RWPE1 (cell line): ENCODE measurements at places on chromosomes 6 and 20.

- DNase-seq, result no peak
Measured at GRCh38 chr20:24656391-24656790, 187.0 kb downstream of the SYNDIG1 start.

DNA sequence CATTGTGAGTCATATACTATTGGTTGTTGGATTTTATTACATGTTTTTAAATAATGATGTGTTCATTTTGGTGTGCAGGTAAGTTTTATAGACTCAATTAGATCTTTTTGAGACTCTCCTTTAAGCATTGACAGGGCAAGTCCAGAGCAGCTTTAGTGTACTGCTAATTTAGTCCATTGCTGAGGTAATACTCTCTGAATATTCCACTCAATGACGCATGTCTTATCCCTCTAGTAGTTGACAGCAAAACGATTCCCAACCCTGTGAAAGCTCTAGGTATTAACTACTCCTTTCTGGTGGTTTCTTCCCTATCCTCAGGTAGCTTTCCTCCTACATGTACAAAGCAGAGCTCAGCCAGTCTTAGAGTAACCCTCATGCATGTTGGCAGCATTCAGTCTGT is 373.5 kb upstream of the MAP3K7 start:
- no peak for DNase-seq

DNA sequence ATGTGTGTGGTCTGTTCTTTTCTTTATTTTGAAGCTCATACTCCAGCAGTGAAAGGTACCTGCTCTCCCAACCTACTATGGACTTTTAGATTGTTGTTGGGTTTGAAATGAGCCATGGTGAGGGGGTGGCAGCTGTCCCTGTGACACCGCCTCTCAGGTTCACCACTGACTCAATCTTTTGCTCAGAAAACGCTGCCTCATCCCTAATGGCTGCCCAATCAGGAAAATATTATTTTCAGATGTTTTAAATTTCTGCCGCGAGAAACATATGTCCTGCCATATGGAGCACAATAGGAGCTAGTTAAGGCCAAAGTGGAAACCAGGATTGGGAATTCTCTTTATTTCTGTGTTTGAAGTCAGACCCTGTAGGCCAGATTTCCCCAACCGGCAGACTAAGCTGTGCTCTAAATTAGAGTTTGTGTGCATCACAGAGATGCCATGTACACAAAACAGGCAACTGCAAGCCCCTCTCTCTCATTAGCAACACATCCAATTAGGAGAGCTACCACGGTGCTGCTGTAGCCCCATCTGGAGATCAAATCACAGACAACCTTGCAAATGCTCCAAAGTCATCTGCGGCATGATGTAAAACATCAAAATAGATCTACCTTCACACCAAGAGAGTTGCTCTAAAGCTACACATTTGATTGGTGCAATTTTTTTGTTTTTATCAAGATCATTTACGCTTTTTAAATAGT is 144.1 kb upstream of the BACH2 start:
- DNase-seq, result no peak

DNA sequence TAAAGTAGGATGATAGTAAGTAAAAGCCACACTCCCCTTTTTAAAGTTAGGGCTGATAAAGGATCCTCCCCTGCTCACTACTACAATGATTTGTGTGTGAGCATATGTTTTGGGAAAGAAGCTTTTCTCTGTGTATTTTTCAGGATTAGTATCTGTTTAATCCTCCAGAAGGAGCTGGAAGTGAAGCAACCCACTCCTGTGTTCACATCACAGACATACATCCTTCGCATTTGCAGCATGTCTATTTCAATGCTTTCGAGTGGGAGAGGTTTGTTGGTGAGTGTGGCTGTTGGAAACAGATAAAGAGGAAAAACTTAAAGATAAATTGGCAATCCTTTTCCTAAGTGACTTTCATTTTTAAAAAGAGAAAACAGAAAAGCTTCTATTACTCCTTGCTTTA is 31.6 kb upstream of the RGS17 start:
- DNase-seq, result no peak

GRCh38 chr20:63361519-63362435 is 628 bp upstream of the CHRNA4 start:
- no peak for DNase-seq

- no peak for DNase-seq
Measured at GRCh38 chr20:33824852-33825251, 13.7 kb downstream of the CHMP4B start.

GRCh38 chr6:38306931-38307330 is 332.8 kb downstream of the BTBD9 start:
- no peak for DNase-seq

GRCh38 chr6:43454290-43454695 is 1.1 kb downstream of the DLK2 start:
- peak; percentile 71 for DNase-seq

- DNase-seq, result peak; percentile 57
Measured at GRCh38 chr6:127120787-127121636, 2.5 kb downstream of the RSPO3 start.

DNA sequence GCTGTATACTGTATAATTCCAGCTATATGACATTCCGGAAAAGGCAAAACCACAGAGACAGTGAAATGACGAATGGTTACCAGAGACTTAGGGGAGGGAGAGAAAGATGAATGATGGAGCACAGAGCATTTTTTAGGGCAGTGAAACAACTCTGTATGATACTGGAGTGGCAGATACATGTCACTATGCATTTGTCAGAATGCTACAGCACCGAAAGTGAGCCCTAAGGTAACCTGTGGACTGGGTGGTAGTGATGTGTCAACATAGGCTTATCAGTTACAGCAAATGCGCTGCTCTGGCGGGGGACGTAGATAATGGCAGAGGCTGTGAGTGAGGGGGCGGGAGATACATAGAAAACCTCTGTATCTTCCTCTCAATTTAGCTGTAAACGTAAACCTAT is 201.3 kb upstream of the SSTR4 start:
- no peak for DNase-seq

GRCh38 chr6:46676604-46677313 is 10.9 kb upstream of the TDRD6 start:
- no peak for DNase-seq

- DNase-seq, result no peak
Measured at GRCh38 chr6:163728442-163729126, 314.1 kb downstream of the QKI start.

GRCh38 chr6:37812841-37813240 is 6.7 kb upstream of the ZFAND3 start:
- no peak for DNase-seq

- no peak for DNase-seq
Measured at GRCh38 chr6:84766118-84766798, 1.9 kb upstream of the TBX18 start.

- DNase-seq, result no peak
Measured at GRCh38 chr20:45462711-45463509, 6.6 kb upstream of the WFDC2 start.

DNA sequence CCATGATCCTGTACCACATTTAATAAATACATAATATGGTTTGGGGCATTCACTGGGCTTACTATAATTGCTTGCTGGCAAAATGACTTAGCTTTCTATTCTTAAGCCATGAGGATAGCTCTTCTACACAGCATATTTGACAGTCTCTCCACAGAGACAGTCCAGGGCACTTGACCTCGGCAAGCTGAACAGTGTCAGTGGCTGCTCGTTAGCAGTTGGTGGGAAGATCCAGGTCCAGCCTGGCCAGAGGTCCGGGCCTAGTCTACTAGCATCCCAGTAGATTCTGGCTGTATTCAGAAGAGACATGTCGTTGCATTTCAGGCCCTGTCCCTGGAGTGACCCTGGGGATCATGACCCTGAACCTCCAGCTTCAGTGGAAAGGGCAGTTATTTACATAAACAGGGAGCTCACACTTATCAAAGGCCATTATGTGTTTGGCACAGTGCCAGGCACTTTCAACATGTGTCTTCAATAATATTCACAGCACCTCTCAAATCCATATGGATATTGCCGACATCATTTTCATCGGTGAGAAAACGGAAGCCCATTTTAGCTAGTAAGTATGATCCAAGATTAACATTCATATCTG is 139.0 kb downstream of the IMPG1 start:
- no peak for DNase-seq

GRCh38 chr20:34925981-34926380 is 29.6 kb downstream of the GSS start:
- no peak for DNase-seq

GRCh38 chr6:65461121-65461520 is 245.9 kb downstream of the EYS start:
- no peak for DNase-seq
